ENCODE measurements at places on chromosomes 1 and 21. TPM values are rescaled to one million over a fixed set of nuclear protein-coding genes. Genes with fewer than 3 reads are reported as not detected.

DNA sequence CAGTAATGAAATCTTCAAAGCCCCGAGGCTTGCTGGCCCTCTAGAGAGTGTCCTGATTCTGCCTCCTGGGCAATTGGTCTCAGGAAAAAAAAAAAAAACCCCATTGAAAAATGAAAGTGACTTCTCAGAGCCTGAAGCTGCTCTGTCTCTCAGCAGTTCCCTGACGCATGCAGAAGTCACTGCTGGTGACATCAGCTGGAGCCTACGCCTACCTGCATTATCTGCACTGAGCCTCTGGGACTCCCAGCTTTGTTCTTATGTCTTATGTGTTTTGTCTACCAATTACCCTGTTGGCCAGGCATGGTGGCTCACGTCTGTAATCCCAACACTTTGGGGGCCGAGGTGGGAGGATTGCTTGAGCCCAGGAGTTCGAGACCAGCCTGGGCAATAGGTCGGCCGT is 10.1 kb upstream of the SLC25A33 start:
- H3K27ac ChIP-seq = no peak overlapping the region
- H3K4me3 ChIP-seq = no peak overlapping the region
- no peaks in the 10 kb centered on the region for H3K4me1 ChIP-seq
- no peak for DNase-seq

DNA sequence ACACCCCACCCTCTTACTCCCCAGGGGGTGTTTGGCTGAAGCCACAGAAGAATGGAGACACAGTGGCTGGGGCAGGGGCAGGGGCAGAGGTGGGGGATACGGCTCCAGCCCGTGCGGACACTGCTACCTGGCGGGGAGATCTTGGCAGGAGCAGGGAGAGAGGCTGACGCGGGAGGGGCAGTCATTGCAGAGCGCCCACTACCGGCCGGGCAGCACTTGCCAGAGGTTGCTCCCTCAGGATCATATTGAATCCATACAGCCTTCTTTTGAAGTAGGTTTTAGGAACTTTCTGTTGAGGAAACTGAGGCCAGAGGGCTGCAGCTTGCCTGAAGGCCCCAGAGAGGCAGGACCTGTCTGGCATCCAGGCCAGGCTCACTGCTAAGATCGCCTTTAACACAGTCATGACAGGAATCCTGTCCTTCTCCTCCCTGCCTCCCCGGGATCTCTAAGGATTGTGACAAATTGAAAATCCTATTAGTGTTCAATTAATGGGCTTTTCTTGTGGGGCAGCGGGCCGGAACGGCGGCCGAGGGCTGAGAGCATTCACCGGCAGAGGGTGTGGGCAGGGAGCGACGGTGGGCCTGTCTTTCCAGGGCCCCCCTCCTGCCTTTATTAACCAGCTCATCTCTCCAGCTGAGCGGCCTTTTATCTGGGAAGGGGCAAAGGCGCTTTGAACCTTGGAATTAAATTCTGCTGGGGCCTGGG is 65.5 kb upstream of the WNT4 start:
- no peak overlapping the region for H3K27ac ChIP-seq
- H3K27me3 ChIP-seq = peaks cover 66% of the 10 kb centered on the region
- no peak overlapping the region for H3K4me3 ChIP-seq
- H3K4me1 ChIP-seq = no peaks in the 10 kb centered on the region
- no peak for DNase-seq
- H3K36me3 ChIP-seq = no peaks in the 10 kb centered on the region

- no peaks in the 10 kb centered on the region for H3K27me3 ChIP-seq
- H3K4me1 ChIP-seq = no peaks in the 10 kb centered on the region
- H3K4me3 ChIP-seq = no peak overlapping the region
- no peak overlapping the region for H3K27ac ChIP-seq
- H3K36me3 ChIP-seq = no peaks in the 10 kb centered on the region
- DNase-seq = no peak
These were observed 101.0 kb downstream of the DENND1B start for GRCh38 chr1:197674286-197674685.

GRCh38 chr1:182855911-182856310 is 16.8 kb downstream of the DHX9 start:
- DNase-seq = no peak
- H3K27me3 ChIP-seq = no peaks in the 10 kb centered on the region
- no peak overlapping the region for H3K4me3 ChIP-seq
- peaks cover 99% of the 10 kb centered on the region for H3K36me3 ChIP-seq
- no peaks in the 10 kb centered on the region for H3K4me1 ChIP-seq

DNA sequence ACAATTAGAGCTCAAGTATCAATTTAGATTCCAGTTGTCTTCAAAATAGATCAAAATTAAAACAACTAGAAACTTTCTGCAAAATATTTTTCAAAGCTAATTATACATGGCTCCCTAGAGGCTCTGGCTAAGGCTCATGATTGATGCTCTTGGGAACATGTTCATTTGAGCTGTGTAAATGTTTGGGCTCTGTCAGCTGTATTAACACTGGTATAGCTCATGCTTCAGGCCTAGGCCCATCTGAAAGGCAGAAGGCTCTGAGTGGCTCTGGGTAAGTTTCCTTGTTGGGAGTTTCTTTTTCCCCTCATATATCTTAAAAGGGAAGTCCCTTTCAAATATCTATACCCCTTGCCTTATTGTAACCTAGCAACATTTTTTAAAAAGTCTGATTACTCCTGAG is 81.3 kb downstream of the UROD start:
- no peaks in the 10 kb centered on the region for H3K4me1 ChIP-seq
- no peak for DNase-seq
- no peak overlapping the region for H3K4me3 ChIP-seq
- H3K36me3 ChIP-seq = no peaks in the 10 kb centered on the region
- no peaks in the 10 kb centered on the region for H3K27me3 ChIP-seq

DNA sequence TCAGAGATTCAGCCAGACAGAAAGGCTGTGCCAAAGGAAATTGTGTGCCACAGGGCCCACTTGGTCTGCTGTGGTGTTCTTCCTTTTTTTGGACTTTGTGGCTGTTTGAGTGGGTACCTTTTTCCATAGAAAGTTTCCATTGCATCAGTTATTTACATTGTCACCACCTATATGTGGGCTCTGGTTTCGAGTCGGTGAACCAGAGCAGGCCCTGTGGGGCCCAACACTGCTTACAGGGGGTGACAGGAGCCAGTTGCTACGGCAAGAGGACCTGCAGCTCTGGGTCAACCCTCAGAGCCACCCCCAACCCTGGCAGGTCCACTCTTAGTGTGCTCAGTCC is 157.0 kb upstream of the EDN2 start:
- H3K27ac ChIP-seq = no peak overlapping the region
- DNase-seq = no peak
- no peaks in the 10 kb centered on the region for H3K36me3 ChIP-seq
- no peak overlapping the region for H3K4me3 ChIP-seq
- peaks cover 14% of the 10 kb centered on the region for H3K4me1 ChIP-seq
- H3K27me3 ChIP-seq = no peaks in the 10 kb centered on the region

GRCh38 chr1:235932090-235932510 is 65.4 kb upstream of the LYST start:
- no peak overlapping the region for H3K27ac ChIP-seq
- DNase-seq = no peak
- H3K27me3 ChIP-seq = no peaks in the 10 kb centered on the region
- no peaks in the 10 kb centered on the region for H3K36me3 ChIP-seq

LCE1C gene
- not detected for total RNA-seq

TRIM46 gene
- total RNA-seq = 1.1 TPM

GAS5 gene
- total RNA-seq = 277 TPM

CYYR1 gene
- 22.3 TPM for total RNA-seq

MAPKAPK2 gene
- 45.4 TPM for total RNA-seq
